ENCODE measurements at places on chromosomes 12 and 14. TPM values are rescaled to one million over a fixed set of nuclear protein-coding genes. Genes with fewer than 3 reads are reported as not detected.

- no peak for DNase-seq
Observed at GRCh38 chr14:76929927-76930326, 98.6 kb downstream of the IRF2BPL start.

GRCh38 chr12:94900496-94900895 is 103.0 kb downstream of the NDUFA12 start:
- no peak for DNase-seq

DNA sequence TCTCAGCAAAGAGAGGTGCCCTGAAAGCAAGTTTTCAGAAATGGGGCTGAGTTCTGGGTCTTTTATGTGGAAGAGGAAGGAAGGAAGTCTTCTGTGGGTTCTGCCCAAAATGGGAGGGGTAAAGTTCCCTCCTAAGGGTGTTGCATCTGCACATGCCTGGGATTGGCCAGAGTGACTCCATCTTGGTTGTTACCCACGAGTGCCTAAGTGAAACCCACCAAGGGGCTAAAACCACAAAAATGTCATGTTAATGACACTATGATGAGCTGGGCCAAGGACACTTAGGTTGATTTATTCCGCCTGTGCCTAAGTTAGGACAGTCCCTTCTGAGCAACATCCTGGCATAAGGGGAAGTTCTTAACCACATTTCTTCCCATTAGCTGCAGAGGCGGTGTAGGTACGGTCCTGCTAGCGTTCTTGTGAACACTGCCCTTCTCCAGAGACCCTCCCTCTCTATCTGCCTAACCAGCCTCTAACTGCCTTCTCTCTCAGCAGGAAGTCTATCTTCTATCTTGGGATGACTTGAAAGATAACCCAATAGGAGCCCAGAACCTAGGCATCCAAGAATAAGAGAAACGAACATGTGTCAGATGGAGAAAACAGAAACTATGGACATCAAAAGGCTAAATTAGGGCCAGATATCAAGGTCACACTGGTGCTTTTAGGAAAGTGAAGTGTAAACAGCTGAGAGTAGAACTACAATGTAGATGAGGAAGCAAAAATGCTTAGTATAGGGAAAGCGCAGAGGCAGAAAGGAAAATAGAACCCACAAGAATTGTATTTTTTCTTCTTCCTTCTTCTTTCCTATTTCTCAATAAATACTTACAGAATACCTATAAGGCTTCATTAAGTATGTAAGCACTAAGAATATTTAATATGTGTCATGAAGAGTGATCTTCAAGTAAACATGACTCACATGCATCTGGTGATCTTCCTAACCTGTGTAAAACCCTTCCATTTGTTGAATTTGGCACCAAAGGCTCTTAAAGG is 104.2 kb upstream of the AMN1 start:
- no peak for DNase-seq

DNA sequence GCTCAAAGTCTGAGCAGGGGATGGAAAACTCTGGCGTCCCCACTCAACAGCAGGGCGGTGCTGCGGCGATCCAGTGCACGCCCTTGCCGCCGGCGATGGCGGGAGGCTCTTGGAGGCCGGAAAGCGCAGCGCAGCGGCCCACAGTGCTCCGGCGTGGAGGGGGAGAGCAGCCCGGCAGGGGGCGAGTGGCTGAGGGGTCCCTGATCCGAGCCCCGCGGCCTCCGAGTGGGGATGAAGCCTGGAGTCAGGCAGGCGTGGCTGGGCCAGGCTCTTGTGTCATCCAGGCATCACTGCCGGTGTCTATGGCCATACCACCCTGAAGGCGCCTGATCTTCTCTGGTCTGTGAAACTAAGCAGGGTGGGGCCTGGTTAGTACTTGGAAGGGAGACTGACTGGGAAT is 183.1 kb downstream of the ALG10 start:
- DNase-seq = no peak

- no peak for DNase-seq
Observed at GRCh38 chr14:34172173-34172451, 221.2 kb upstream of the EGLN3 start.

- no peak for DNase-seq
Observed at GRCh38 chr12:57460468-57460784, 841 bp downstream of the GLI1 start.

GRCh38 chr12:120121766-120122293 is 5.3 kb upstream of the RAB35 start:
- no peak for DNase-seq

CNTN1 gene
- 6.3 TPM for polyA plus RNA-seq

DNA sequence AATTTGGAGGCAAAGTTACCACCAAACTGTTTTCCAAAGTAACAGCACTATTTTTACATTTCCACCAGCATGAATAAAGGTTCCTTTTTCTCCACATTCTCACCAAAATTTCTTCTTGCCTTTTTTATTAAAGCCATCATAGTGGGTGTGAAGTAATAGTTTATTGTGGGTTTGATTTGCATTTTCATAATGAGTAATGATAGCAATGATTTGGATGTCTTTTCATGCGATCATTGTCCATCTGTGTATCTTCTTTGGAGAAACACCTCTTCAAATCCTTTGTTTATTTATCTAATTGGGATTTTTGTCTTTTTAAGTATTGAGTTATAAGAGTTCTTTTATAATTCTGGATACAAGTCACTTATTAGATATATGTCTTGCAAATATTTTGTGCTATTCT is 172.7 kb downstream of the CNTN1 start:
- no peak for DNase-seq

CDK2 gene
- polyA plus RNA-seq = 7.6 TPM

DNA sequence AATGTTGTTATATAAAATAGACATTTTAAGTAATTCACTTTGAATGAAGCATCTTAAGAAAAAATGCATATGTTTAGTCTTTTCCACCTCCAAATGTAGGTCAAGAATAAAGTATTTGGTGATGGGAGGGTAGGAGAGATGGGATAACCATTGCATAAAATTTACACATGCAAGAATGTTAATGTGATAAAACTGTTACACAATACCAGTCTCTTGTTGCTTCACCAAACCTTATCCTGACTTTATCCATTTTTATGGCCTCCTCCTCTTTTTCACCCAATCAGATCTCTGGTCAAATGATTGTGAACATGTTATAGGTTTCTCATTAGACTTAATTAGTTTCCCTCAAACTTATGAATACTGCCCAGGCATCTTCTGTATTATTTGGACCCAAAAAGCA is 994.5 kb upstream of the FLRT2 start:
- no peak for DNase-seq

DNA sequence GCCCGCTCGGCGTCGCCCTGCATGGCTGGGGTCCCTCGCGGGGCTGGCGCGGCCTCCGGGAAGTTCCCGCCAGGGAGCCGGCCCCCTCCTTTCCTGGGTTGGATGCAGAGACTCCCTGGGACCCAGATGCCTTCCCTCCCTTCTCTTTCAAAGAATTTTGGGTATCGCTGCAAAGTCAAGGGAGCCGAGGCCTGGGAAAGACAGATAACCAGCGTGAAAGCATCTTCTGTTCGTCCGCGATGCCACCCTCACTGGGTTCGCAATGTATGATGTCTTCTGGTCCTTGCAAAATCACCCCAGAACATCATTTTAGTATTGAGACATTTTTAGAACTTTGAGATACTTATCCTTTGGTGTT is 451 bp downstream of the IRAK3 start:
- DNase-seq = no peak

DNA sequence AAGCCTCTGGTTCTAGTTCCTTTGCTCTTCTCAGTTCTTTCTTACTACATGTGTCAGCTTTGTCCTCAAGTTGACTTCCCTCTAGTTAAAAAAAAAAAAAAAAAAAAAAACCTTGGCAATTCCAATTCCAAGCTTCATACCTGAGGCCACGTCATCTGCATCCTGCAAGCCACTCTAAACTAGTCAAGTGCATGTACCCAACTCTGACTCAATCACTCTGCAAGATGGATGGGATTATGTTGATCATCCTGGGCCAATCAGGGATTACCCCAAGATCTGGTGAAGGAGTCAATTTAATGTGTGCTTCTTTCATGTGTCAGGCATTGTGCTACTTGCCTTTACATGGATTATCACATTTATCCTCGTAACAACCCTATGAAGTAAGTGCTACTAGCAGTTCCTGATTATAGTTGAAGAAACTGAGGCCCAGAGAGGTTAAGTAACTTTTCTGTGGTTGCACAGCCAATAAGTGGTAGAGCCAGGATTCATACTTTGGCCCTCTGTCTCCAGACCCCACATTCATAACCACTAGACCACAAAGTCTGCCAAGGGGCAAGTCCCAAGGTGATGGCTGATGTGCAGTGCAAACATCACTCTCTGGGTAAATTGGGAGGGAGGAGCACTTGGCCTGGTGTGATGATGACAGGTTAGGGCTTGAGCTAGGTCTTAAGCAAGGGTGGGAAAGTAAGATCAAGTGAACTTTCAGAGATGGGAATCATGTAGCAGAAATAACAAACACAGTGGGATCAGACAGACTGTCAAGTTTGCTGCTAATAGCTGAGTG is 17.3 kb upstream of the CCND2 start:
- DNase-seq = no peak

- DNase-seq = peak; percentile 46
Observed at GRCh38 chr12:115213538-115214016, 529.6 kb upstream of the TBX3 start.

IRAK3 gene
- polyA plus RNA-seq = 1.2 TPM

- peak; percentile 86 for DNase-seq
Observed at GRCh38 chr14:100677554-100678468, 48.9 kb upstream of the DLK1 start.

DNA sequence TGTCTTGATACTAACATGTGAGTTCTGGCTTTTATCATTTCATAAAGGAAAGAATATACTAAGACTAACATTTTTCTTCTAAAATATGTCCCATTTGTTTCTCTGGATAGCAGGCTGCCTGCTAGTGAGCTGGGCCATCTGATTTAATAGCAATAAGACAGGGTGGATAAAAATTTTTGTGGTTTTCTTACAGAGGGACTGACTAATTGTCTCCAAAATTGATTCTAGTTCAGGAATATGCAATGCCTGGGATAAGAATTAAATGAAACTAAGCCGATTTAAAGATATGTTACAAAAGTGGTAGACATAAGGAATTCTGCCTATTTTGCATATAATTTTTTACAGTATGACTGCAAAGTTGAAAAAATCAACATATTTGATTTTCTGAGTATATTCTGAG is 252.9 kb upstream of the NAV3 start:
- DNase-seq = no peak

HCFC2 gene
- 6.0 TPM for polyA plus RNA-seq

DNA sequence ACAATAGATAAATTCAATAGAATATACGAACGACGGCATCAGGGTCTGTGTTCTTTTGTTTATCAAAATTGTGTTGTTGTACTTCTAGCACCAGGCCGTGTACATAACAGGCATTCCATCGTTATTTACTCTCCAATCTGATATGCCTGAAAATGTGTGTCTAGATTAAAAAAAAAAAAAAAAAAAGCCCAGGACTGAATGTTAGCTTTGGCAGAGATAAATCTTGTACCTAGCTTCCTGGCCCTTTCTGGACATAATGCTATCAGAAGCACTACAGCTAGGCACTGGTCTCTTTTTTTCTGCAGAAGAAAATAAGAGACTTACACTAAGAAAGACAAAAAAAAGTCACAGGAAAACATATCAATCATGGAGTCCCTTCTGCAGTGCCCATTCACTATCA is 37.0 kb downstream of the CDKL1 start:
- no peak for DNase-seq

DNA sequence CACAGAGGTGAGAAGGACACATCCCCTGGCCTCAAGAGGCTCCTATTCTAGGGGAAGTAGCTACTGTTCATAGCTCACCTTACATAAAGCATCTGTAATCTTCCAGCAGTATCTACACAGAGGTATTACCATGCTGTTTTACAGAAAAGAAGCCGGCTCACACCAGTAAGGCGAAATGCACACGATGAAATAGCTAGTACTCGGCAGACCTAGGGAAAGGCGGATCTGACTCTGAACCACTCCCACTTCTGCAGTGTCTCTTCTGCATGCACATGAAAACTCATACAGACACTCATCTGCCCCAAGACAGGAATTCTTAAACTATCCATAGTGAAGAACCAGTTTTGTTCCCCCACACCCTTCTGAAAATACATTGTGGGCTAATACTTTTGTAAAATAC is 73.6 kb downstream of the IQSEC3 start:
- DNase-seq = no peak

IFT43 gene
- polyA plus RNA-seq = 86.3 TPM

- DNase-seq = no peak
Observed at GRCh38 chr14:72634691-72635616, 258.9 kb downstream of the DPF3 start.
